Endothelial cell of coronary artery (primary cell): ENCODE measurements at places on chromosomes 7 and 10. TPM values are rescaled to one million over a fixed set of nuclear protein-coding genes. Genes with fewer than 3 reads are reported as not detected.

Gene SPDYE2B
- total RNA-seq = not detected in 2 replicates

Gene MRLN
- not detected in 2 replicates for total RNA-seq

Gene GDI2
- total RNA-seq = 561 and 578 TPM in 2 replicates

Gene PKD2L1
- total RNA-seq = not detected in 2 replicates

Gene MEST
- total RNA-seq = 8.3 and 52.8 TPM in 2 replicates

Gene CRPPA
- 0.85 and 0.99 TPM in 2 replicates for total RNA-seq

Gene CCDC146
- 1.1 and 1.4 TPM in 2 replicates for total RNA-seq

Gene ABCA13
- 0.09 TPM in 1 of 2 replicates, not detected in the other for total RNA-seq

Gene ANXA8L1
- not detected in 2 replicates for total RNA-seq

Gene CNPY1
- total RNA-seq = not detected in 2 replicates

Gene FOXP2
- under 0.01 TPM in 2 replicates for total RNA-seq

Gene SORCS1
- total RNA-seq = not detected in 2 replicates

Gene KMT2C
- total RNA-seq = 21.6 and 32.3 TPM in 2 replicates

Gene PLXNA4
- 0.75 and 18.4 TPM in 2 replicates for total RNA-seq

Gene OR2A12
- total RNA-seq = not detected in 2 replicates

Gene LEP
- total RNA-seq = under 0.01 TPM in 1 of 2 replicates, not detected in the other

Gene WDR91
- total RNA-seq = 3.0 and 4.1 TPM in 2 replicates

Gene FMC1
- 6.1 and 9.4 TPM in 2 replicates for total RNA-seq

Gene PDE1C
- 0.38 and 0.54 TPM in 2 replicates for total RNA-seq

Gene TMEM184A
- total RNA-seq = 0.19 TPM in 1 of 2 replicates, not detected in the other

Gene CAMK2G
- 27.2 and 28.5 TPM in 2 replicates for total RNA-seq

Gene ANKRD30A
- total RNA-seq = not detected in 2 replicates

Gene SLC13A4
- total RNA-seq = not detected in 2 replicates

Gene TMEM270
- not detected in 2 replicates for total RNA-seq

Gene CFAP69
- total RNA-seq = 2.2 and 2.4 TPM in 2 replicates

Gene MAP3K8
- 1.8 and 4.0 TPM in 2 replicates for total RNA-seq

Gene SFRP4
- total RNA-seq = 0.09 and 8.9 TPM in 2 replicates

Gene TUBB8
- not detected in 2 replicates for total RNA-seq

Gene ZNF716
- total RNA-seq = not detected in 2 replicates

Gene TLX1
- total RNA-seq = 0.18 TPM in 1 of 2 replicates, not detected in the other

Gene COL13A1
- total RNA-seq = 18.3 and 36.0 TPM in 2 replicates

Gene EVX1
- total RNA-seq = not detected in 2 replicates

Gene VWA2
- not detected in 2 replicates for total RNA-seq

Gene AMZ1
- 0.09 and 0.19 TPM in 2 replicates for total RNA-seq

Gene C7orf33
- total RNA-seq = not detected in 2 replicates

Gene SVOPL
- not detected in 2 replicates for total RNA-seq

Gene FGFBP3
- 0.09 and 0.19 TPM in 2 replicates for total RNA-seq

Gene TMEM243
- total RNA-seq = 27.2 and 33.5 TPM in 2 replicates

Gene ST8SIA6
- 0.72 and 2.4 TPM in 2 replicates for total RNA-seq

Gene TMEM139
- total RNA-seq = not detected in 2 replicates

Gene PCLO
- total RNA-seq = 0.09 and 0.45 TPM in 2 replicates

Gene FAM20C
- total RNA-seq = 10.8 and 19.8 TPM in 2 replicates

Gene SPDYE8
- not detected in 2 replicates for total RNA-seq

Gene ARHGEF35
- 0.18 and 0.56 TPM in 2 replicates for total RNA-seq

Gene C1QL3
- 0.09 and 0.18 TPM in 2 replicates for total RNA-seq

Gene PCDH15
- total RNA-seq = under 0.01 TPM in 1 of 2 replicates, not detected in the other
